HFFc6 (cell line): ENCODE measurements at places on chromosomes 2 and 18. TPM values are rescaled to one million over a fixed set of nuclear protein-coding genes. Genes with fewer than 3 reads are reported as not detected.
A peak's percentile ranks its signal among the peaks of the same experiment; 100 is the strongest.

DNA sequence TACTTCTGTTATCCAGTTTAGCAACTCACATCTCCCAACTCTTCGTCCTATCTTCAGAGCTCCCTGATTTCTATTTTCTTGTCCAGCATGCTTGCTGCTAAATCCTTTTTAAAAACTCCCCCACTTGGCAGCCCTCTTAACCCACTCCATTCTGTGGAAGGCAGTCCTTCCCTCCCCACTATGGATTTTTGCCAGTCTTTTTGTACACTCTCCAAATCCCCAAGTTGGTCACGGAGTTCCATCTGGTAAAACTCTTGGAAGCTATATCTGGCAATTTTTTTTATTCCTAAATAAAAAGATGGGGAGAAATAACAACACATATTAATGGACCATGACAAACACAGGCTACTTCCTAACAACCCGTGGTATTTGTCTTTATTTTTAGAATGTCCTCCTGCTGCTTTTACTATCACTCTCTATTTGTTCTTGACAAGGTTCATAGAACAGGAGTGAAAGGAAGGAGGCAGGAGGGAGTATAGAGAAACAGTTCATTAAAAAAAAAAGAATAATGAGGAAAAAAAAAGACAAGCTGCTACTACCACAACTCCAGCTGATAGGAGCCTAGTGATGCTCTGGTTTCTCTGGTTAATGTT is 120.0 kb upstream of the THSD7B start:
- no peaks in the 10 kb centered on the region for H3K27me3 ChIP-seq
- H3K36me3 ChIP-seq: no peaks in the 10 kb centered on the region
- no peaks in the 10 kb centered on the region for H3K4me1 ChIP-seq
- no peak overlapping the region for H3K27ac ChIP-seq
- no peak for DNase-seq

The BMP10 gene
- not detected in 3 replicates for total RNA-seq

- no peak for DNase-seq
- no peaks in the 10 kb centered on the region for H3K27me3 ChIP-seq
- no peak overlapping the region for H3K4me3 ChIP-seq
- no peak overlapping the region for H3K27ac ChIP-seq
- no peaks in the 10 kb centered on the region for H3K36me3 ChIP-seq
Measured at GRCh38 chr2:160541745-160542144, 48.1 kb upstream of the RBMS1 start.

DNA sequence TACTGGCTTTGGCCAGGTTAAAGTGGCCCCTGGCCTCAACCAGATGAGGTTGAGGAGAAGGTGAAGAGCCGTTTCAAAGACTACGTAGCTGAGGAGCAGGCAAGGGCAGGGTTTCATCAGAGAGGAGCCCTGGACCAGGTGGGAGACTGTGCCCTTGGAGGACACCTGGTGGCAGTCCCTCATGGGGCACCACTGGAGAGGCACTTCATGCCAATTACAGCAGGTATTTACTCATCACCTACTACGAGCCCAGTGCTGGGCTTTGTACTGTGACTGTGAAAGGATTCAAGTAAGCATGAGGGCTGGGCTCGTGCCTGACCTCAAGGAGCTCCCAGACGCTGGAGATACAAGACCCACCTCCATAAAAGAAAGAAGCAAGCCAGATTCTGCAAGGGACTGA is 37.6 kb downstream of the SMAD7 start:
- H3K4me3 ChIP-seq: no peak overlapping the region
- H3K27ac ChIP-seq: no peak overlapping the region
- H3K36me3 ChIP-seq: peaks cover 6% of the 10 kb centered on the region
- DNase-seq: no peak

- H3K4me3 ChIP-seq: peak overlapping the region; percentile 23; the same call in 1 of the 2 replicates
- H3K36me3 ChIP-seq: peaks cover 4% of the 10 kb centered on the region; the same call in 1 of the 2 replicates
- H3K4me1 ChIP-seq: peaks cover 31% of the 10 kb centered on the region
- peak overlapping the region; percentile 82 for H3K27ac ChIP-seq
- DNase-seq: peak; percentile 76
- no peaks in the 10 kb centered on the region; the same call in 1 of the 2 replicates for H3K27me3 ChIP-seq
Measured at GRCh38 chr2:9071032-9071431, 67.5 kb upstream of the MBOAT2 start.
